ENCODE measurements at places on chromosomes 16 and 17.

GRCh38 chr17:71710816-71711215 is 410.0 kb upstream of the SOX9 start:
- no peak for DNase-seq

DNA sequence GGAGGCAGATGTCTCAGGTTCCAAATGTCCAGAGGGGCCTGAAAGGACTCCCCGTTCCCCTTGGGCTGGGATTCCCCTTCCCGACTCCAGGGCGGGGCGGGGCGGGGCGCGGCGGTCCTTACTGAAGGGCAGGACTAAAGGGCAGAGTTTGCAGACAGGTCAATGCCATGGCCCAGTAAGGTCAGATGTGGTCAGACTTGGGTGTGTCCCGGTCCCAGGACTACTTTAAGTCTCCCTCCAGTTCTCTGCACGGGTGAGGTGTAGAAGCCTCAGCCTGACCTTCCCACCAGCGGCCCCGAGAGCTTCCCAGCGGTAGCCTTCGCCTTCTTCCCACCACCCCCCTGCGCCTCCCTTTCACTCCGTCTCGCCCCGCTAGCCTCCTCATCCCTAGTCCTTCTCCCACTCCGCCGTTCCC is 532 bp downstream of the KDM6B start:
- DNase-seq = peak; percentile 45

DNA sequence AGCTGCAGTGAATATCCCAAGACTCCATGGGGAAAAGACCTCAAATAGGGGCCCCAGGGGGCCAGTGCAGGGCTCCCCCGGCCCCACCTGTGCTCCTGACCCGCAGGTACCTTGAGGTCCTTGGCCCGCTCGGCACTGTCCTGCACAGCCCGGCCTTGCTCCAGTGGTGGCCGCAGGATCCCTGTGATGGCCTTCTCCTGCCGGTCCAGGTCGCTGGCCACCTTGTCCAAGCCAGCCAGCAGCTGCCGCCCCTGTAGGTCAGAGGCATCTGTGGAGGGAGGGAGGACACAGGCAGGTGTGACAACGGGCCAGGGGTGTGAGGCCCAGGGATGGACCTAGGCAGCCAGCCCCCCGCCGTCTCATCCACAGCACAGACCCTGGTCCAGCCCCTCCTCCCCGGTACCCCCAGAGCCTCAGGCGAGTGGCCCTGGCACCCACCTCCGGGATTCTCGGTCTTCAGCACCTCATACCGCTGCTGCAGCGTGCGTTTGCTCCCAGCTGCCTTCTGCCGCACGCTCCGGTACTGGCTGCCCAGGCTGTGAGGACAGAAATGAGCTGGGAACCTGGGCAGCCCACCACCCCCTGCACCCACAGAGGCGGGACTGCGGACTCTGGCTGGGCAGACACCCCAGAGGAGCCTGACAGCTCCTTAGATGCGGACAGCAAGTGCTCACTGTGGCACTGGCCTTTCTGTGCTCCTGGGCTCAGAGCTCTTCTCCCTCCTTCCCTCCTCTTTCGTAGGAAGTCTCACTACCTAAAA is 43.7 kb downstream of the PPL start:
- DNase-seq = no peak

DNA sequence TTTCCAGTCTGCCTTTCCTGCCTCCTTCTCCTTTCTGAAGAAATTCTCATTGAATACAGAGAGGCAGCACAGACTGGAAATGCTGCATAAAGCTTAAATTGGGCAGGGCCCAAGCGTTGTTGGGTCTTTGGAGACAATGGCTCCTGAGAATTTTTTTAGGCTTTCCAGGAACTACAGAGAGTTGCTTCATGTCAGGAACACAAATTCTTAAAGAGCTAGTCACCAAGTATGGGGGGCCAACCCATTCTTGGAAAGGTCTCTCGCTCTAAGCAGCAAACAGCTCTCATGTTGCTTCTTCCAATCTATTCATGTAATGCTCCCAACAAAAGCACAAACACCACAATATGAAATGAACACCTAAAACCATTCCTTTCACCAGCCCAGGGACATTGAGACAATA is 6.9 kb downstream of the HNF1B start:
- DNase-seq = no peak

Measured in myocyte (in vitro differentiated cells).